ENCODE measurements at places on chromosomes 13 and 19.

GRCh38 chr19:8513687-8514504 is at the start of gene ZNF414:
ZNF414 (minus strand) TSS chr19:8514167; CDS start chr19:8514046, 121 bp downstream.
- DNase-seq = peak; percentile 86

DNA sequence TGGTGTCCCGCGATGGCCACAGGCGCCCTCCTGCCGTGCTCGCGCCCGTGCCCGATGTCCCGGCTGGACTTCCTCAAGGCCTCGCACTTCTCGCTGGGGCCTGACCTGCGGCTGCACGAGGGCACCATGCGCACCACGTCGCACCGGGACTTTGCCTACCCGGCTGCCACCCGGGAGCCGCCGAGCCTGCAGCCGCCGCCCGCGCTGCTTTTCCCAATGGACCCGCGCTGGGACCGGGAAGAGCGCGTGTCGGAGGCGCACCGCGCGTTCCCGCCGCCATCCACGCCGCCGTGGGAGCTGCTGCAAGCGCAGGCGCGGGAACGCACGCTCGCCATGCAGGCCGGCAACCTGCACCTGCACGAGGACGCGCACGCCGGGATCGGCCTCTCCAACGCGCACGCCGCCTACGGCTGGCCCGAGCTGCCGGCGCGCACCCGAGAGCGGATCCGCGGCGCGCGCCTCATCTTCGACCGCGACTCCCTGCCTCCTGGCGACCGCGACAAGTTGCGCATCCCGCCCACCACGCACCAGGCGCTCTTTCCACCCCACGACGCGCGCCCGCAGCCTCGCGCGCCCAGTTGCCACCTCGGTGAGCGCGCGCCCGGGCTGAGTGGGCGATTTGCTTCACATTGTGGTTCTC is 12.1 kb upstream of the PEX11G start:
- peak; percentile 51 for DNase-seq

DNA sequence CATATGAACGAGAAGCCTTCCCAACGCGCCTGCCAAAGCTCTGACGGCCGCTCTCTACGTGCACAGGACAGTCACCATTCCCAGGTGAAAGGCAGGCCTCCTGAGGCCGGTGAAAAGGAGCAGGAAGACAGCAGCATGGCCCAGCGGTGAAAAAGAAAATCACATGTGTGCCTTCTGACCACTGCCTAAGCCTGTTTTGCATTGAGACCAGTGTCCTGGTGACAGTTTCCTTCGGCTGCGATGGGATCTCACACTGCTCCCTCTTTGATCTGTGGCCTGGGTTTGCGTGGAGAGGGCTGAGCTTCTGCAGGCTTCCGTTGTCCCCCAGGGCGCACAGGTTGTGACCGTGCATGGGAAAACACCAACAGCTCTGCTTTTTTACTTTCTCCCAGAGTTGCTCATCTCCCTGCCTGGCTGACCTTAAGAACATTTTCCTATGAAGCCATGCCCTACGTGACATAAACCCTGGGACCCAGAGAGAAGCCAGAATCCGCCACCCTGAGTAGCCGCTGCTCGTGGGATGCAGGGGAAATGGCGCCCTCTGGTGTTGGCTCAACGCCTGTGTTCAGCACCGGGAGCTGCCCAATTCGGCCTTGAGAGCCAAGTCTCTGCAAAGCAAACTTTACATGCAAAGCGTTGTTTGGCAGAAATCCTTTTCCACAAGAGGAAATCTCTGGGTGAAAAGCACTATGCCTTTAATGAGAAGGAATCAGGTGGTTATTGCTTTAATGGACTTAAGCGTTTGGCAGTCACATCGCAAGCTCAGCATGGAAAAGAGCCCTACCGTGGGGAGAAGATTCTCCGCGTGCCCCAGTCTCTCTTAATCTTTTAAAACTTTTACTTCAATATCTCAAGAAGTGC is 112.2 kb upstream of the GPR12 start:
- peak; percentile 48 for DNase-seq

- no peak for DNase-seq
These were observed 6.5 kb upstream of the SSBP4 start for GRCh38 chr19:18412610-18413239.

DNA sequence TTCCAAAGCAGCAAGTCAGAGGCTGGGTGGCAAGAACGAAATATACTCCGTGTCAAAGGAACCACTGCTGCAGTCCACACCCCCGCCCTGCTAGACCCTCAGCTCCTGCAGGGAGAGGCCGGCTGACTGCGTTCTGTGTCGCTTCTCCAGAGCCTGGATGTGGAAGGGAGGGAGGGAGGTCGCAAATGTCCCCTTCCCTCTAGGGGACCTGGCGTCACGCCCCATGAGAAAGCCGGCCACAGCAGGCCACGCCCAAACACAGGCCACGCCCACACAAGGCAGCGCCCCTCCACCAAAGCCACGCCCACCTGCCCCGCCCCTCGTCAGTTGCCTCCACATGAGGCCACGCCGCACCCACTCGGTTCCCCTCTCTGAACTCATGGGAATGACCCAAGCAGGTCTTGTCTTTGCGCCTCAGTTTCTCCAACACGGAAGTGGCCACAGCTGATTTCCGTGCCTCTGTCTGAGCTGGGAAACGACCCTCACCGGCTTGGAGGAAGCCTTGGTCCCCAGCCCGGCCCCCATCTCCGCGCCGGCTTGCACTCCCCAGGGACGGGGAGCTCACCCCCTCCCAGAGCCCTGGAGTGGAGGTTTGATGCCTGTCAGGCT is 38.4 kb upstream of the TCF3 start:
- DNase-seq = no peak

DNA sequence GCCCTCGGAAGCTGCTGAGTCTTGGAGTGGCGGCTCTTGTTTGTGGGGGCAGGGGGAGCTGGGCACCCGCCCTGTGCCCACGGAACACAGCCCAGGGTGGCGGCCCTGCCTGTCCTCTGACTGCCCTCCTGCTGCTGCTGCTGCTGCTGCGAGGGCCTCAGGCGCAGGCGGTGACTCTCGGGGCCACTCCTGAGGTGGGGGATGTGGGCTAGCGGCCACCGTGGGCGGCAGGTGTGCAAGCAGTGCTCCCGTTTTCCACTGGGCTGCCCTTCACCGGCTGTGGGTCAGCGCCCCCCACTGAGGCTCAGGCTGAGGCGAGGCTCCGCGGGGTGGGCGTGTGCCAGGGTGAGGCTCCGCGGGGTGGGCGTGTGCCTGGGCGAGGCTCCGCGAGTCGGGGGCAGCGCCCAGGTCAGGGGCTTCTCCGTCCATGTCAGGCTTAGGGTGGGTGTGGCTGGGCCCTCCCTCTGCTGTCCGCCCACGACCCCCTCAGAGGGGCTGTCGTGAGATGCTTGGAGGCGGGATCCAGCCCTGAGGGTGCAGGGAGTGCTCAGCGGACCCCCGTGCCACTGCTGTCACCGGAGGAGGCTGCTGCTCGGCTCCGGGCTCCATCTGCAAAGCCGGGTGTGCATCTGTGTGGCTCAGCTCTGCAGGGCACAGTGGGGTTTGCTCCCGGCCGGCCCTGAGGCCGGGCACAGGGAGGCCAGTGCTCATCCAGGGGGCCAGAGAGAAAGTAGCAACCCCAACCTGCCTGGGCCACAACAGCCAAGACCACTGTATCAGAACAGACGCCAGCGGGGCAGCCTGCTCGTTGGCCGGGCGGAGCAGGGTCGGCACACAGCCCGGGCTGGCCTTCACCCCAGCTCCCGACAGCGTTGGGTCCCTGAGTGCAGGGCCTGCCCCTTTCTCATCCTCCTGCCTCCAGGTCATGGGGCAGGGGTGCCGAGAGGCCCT is 14.5 kb downstream of the CSNK1G2 start:
- DNase-seq = no peak

GRCh38 chr19:8426283-8426682 is 13.2 kb downstream of the MARCHF2 start:
- DNase-seq = no peak

- DNase-seq = peak; percentile 86
These were observed 15.2 kb upstream of the MYO1F start for GRCh38 chr19:8592231-8593009.
